ENCODE measurements at places on chromosomes 5 and 9.

DNA sequence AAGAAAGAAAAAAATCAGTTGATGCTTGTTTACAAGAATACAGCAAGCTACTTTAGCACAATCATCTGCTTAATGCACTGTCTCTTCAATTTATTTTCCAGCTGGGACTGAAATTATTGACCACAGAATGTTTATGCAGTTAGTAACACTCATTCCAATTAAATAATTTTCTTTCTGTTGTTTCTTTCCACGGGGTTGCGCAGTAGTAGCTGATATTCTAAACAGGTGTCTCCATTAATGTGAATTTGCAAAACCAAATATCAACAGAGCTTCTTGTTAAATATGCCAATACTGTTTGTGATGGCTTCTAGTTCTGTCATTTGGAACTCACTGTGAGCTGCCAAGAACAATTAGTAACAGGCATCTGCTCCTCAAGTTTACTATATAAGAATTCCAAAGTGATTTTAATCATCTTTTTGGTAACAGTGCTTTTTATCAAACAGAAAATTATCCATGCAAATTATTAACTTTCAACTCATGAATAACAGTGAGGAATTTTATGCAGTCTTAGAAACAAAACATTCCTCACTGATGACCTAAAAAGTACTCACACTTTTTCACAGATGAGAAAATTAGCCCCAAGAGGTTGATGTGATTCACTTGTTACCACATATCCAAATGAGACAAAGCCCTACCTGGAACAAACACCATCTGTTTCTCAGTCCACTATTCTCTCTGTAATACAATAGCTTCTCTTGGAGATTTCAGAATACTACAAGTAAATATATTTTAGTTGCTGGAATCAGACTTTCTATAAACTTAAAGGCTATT lies 567.6 kb upstream of the RGMB start:
- DNase-seq: no peak

GRCh38 chr9:73806876-73807275 lies 655.2 kb downstream of the ANXA1 start:
- no peak for DNase-seq

DNA sequence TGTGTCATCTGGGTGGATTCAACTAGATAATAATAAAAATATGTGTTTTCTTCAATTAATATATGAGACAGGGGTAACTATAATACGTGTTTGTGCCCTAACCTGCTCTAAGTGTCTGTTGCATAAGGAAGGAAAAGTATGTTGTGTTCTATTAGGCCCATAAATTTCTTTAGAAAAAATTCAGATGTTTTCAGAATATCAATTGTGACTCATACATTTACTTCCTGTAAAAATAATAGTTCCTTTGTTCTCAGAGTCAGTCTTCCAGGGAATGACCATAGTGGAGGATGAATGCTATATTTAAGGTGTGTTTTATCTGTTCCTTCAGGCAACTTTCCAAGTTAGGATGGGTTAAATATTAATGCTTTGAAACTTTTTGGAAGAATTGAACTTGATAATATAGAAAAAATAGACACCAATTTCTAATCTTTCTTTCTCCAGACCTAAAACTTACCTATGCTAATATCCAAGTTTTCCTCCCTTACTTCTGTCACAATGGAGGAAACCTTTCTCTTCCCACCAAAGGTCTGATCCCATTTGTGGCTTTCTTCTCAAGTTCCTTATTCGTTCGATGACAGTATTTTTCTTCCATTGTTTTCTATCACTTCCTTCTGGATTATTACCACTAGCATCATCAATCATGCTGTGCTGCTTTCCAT lies 49.9 kb downstream of the ISL1 start:
- DNase-seq: no peak

DNA sequence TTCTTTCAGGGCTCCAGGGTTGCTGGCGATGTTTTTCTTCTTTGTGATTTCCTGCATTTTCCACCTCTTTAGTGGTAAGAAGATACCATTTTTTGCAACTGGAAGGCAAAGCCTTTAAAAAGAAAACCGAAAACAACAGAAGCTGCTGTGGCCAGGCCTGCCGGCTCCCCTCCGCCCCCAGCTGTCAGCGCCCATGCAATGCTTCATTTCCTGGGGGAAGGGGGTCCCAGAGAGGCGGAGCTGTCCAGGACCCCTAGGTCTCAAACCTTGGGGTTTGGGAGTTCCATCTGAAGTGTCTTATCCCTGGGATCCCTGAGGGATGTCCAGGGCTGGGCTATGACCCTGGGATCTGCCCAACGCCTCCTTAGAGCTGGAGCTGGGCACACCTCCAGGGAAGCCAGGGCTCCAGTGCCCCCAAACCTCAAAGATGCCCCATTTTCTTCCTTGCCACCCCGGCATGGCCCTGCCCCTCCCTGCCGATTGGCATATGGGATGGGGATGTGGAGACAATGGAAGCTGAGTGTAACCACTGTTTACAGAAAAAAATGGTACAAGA lies 257.2 kb upstream of the MVB12B start:
- no peak for DNase-seq

DNA sequence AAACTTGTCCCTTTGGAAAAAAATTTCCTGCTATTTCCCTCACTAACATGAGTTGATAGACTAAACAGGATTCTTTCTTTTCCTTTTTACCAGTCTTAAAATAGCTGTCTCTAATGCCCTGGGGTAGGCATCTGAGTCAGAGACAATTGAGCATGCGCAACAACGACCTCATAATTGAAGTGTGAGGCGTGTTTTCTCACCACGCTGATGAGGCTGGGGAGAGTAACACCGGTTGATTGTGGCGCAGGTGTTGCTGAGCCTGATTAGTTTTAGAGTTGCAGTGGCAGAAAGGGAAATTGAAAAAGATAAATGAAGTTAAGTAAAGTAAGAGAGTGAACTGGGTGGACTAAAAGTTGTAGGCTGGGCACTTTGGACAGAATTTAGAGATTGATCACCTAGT lies 213.7 kb downstream of the TLR4 start:
- DNase-seq: no peak

DNA sequence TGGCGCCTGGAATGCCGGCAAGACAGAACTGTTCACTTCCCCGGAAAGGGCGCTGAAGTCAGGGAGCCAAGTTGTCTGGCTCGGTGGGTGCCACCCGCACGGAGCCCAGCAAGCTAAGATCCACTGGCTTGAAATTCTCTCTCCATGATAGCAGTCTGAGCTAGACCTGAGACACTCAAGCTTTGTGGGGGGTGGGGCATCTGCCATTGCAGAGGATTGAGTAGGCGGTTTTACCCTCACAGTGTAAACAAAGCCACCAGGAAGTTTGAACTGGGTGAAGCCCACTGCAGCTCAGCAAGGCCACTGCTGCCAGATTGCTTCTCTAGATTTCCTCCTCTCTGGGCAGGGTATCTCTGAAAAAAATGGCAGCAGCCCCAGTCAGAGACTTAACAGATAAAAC lies 277.4 kb downstream of the SLCO4C1 start:
- no peak for DNase-seq

- DNase-seq: no peak
These were observed 32.6 kb downstream of the TRPM6 start for GRCh38 chr9:74855072-74855471.

DNA sequence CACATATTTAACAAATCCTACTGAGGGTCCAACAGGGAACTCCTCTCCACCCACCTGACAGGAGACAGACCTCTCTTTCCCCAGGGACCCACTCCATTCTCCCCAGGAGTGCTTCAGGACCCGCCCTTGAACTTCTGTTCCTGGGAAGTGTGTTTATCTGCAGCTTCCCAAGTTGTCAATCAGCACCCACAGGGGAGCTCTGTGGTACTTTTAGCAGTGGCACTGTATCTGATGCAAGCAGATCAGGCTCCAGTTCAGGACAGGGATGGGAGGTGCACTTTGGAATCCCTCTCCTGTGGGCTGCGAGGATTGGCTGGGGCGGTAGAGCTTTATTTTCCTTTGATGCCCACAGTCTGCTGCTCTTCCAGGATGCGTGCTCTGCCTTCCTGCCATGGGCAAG lies 8.7 kb downstream of the GALNT10 start:
- DNase-seq: no peak

GRCh38 chr5:81631621-81632020 lies 119.3 kb downstream of the SSBP2 start:
- DNase-seq: no peak

- DNase-seq: no peak
These were observed 13.8 kb downstream of the SLC44A1 start for GRCh38 chr9:105258225-105258737.

GRCh38 chr5:19795218-19795617 lies 192.8 kb downstream of the CDH18 start:
- no peak for DNase-seq

DNA sequence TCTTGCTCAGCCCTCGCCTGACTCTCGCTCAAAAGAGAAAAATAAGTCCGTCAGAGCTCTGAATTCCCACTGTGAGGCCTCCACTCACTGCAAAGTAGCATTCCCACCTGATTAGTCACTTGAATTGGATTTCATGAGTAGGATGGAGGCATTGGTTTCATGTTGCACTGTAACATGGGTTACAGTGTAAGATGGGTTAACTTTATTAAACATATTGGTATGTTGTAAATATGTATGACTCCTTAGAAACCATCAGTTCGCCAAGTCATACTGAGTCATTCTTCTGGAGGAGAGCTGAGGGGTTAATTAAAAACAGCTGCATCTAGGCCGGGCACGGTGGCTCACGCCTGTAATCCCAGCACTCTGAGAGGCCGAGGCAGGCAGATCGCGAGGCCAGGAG lies 93.8 kb upstream of the BNC2 start:
- DNase-seq: no peak

DNA sequence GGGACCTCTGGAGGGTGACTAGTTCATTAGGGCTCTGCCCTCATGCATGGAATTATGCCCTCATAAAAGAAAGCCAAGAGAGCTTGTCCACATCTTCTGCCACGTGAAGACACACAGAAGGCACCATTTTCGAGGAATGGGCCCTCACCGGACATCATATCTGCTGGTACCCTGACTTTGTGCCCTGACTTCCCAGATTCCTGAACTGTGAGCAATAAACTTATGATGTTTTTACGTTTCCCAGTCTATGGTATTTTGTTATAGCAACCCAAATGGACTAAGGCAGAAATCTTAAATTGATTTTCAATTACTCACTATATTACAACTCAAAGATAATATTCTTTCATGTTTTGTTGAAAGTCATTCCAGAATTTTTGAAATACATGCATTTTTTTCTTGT lies 163.8 kb upstream of the PAPPA start:
- no peak for DNase-seq

- DNase-seq: no peak
These were observed 113.0 kb downstream of the PAM start for GRCh38 chr5:102867992-102868662.

- DNase-seq: no peak
These were observed 517 bp downstream of the KCNN2 start for GRCh38 chr5:114362197-114362976.

DNA sequence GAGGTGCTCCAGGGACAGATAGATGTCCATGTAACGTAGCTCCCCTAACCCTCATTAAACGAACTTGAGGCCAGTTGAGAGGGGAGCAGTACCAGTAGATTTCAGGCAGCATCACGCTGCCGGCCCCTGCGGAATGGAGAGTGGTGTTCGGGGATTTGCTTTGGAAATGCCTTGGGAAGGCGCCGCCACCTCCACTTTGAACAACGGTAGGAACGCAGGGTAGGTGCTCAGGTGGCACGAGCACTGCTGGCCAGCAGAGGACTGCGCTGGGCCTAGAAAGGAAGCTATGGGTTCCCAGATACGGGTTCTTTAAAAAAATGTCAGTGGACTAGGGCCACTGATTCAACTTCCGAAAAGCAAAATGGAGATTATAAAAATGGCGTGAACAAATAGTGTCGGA lies 271.8 kb downstream of the FANCC start:
- DNase-seq: no peak

DNA sequence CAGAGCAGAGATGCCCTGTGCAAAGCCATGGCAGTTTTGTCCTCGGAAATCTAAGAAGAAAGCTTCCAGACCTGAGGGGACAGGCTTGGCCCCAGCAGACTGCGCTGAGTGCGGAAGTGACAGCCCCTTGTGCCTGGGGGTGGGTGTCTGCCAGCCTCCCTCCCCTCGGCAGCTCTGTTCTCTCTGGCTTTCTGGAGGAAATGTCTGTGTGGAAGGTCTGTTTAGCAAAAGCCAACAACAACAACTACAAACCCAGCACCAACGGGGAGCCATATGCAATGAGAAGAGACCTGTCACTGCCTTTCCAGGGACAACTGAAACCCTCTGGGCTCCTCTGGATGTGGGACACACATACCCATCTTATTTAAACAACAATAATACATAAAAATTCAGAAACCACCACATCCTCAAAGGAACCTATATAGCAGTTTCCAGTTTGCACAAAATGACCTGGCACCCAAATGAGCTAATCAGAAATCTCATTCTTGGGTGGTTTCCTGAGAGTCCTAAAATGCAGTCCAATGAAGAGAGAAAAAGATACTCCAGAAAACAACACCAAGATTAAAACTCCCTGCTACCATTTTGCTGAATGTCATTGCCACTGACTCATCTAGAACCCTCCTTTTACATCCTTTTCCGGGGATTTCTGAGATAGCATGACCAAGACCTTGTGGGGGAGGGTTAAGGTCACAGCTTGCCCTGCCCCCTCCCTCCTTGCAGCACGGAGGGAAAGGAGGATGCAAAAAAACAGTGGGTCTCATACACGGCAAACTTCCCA lies 97.7 kb downstream of the AK8 start:
- no peak for DNase-seq

Data from CD4-positive, alpha-beta T cell (primary cell).